ENCODE measurements at places on chromosomes 1 and 21.

- DNase-seq = no peak
Measured at GRCh38 chr1:225954753-225955152, 13.7 kb upstream of the LEFTY2 start.

GRCh38 chr21:16082038-16082816, 352.4 kb downstream of the USP25 start:
- peak; percentile 50 for DNase-seq

- DNase-seq = peak; percentile 35
Measured at GRCh38 chr1:95013950-95014574, 58.7 kb downstream of the ALG14 start.

GRCh38 chr1:67688526-67689219, 3.7 kb downstream of the GADD45A start:
- DNase-seq = no peak

DNA sequence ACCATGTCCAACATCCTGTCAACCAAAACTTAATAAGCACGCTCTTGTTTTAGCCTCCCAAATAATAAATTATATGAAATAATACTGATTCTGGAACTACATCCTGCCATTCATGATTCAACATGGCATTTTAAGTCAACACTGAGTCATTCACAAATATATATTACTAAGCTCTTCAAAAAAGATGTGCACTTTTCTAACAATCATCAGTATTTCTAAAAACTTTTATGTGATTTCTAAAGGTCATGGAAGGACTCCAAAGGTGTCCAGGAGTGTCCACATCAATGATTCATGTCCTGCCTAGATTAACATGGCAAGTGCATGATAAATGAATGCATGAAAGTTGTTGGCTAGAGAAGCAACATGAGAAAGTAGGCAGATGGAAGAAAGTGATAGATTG, 51.6 kb downstream of the NEGR1 start:
- peak; percentile 70 for DNase-seq

- DNase-seq = no peak
Measured at GRCh38 chr21:40829791-40830190, 17.2 kb downstream of the DSCAM start.

GRCh38 chr1:192261476-192261875, 55.3 kb upstream of the RGS21 start:
- no peak for DNase-seq

DNA sequence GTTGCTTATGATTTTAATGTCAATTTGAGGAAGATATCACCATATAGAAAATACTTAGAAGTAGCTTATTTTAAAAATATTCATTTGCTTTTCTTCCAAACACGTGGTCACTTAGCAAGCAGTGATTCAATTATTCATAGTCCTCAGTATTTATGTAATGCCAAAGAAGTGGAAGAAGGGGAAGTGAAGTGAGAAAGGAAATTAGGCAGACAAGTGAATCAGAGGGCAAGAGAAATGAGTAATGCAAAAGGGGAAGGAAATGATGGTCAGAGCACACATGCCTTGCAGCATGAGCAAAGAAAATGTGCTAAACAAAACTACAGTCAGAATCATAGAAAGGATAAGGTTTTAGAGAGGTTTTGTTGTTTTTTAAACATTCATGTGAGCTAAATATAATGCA, 31.8 kb downstream of the SDCCAG8 start:
- peak; percentile 96 for DNase-seq

DNA sequence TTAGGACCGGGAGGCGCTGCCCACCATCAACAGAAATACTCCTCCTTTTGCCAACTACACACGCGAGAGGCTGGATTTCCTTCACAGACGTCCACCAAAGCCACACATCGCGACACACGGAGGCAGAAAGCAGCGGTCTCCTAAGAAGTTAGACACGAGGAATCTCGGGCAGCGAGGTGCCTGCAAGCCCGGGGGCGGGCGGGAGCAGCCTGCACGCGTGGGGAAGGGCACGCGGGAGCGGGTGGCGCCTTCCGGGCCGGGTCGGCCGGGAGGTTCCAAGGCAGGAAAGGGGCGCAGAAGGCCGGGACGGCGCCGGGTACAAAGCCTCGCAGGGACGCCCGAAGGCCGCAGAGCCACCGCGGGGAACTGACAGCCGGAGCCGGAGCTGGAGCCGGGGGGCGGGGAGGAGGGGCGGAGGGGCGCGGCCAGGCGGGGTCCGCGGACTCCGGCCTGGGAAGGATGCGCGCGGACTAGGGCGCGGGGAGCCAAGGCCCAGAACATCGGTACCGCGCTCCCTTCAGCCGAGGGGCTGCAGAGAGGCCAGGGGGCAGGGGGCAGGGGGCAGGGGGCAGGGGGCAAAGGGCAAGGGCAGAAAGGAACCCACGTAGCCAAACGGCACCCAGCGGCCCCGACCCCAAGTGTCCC, 722 bp downstream of the NPHP4 start:
- DNase-seq = peak; percentile 27

DNA sequence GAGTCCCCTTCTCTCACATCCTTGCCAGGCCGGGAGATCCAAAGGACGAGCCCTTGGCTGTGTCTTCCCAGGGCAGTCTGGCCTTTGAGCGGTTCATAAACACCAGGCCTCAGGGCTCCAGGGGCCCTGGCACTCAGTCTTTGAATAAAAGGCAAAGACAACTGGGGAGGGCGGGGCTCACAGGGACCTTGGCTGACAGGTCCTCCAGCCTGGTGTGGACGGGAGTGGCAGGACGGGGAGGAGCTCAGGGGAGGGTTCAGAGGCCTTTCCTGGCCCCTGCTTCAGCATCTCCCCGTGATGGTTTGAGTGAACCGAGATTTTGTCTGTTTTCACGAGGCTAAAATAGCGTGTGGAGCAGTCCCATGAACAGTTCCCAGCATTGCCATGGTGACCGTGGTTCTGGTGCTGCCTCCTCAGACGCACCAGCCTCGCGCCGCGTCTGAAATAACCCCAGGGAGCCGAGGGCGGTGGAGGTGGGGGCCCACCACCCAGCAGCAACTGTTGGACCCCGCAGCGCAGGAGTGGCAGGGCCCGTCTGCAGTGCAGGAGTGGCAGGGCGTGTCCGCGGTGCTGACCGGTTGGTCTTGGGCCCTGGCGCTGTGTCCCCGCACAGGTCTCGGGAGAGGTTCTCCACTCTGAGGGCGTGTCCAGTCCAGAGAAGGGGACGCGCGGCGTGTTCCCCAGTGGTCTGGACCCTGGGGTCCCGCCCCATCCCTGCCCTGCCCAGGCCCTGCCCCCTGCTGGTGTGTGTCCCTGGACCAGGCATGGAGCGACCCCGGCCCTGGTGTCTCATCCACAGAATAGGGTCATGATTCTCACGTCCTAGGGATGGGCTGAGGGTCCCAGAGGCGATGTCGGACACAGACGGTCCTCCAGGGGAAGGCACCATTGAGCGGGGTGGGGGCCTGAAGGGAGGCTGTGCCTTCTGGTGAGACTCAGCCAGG, 7.1 kb upstream of the PRKCZ start:
- DNase-seq = no peak

- no peak for DNase-seq
Measured at GRCh38 chr1:231068762-231069161, 28.7 kb upstream of the FAM89A start.

DNA sequence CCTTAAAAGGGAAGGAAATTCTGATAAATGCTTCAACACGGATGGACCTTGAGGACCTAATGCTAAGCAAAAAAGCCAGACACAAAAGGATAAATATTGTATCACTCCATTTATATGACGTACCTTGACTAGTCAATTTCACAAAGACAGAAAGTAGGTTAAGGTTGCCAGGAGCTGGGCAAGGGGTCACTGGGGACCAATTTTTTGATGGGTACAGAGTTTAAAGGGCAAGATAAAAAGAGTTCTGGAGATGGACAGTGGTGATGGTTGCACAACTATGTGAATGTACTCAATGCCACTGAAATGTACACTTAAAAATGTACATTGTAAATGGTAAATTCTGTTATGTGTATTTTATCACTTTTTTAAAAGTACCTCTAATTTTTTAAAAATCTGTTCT, 32.1 kb upstream of the SLAMF9 start:
- no peak for DNase-seq

- DNase-seq = peak; percentile 34
Measured at GRCh38 chr1:24415910-24416665, 486 bp downstream of the NIPAL3 start.

- DNase-seq = no peak
Measured at GRCh38 chr1:178875936-178876335, 5.1 kb upstream of the ANGPTL1 start.

DNA sequence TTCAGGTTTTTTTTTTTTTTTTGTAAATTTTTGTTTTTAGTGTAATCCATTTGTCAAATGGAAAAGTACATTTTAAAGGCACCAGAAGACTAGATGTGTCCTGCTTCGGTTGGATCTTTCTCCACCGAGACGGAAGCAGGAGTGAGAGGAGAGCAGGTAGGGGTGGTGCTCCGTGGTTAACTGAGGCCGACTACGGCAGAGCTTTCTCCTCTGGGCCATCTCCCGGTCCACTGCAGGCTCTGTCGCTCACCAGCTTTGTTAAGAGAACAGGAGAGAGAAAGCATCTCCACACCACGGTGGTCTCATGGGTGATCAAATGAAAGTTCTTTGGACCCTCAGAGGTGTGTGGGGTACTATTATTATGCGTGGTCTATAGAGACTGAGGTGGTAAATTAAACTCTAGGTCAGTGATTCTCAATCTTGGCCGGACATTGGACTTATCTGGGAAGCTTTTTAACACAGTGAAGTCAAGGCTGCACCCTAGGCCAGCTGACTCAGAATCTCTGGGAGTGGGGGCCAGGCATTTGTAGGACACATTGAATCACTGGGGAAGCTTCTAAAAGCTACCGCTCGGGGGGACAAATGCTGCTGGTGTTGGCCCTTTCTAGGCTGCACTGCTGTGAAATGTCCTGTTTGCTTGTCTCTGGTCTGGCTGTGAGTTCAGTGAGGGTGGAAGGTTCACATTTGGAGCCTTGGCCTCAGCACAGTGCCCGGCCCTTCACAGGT, 25.0 kb downstream of the ABCA4 start:
- DNase-seq = no peak

DNA sequence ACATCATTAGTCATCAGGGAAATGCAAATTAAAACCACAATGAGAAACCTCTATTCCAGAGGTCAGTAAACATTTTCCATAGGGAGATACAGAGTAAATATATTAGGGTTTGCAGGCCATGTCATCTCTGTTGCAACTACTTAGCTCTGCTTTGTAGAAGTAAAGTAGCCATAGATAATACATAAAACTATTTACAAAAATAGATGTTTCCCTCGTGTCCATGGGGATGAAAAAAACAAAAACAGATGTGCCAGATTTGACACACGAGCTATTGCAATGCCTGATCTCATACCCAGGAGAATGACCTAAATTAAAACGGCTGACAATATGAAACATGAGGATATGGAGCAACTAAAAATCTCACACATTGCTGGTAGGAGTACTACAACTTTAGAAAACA, 17.3 kb downstream of the LTN1 start:
- peak; percentile 72 for DNase-seq

- peak; percentile 51 for DNase-seq
Measured at GRCh38 chr1:55244476-55245099, 29.4 kb upstream of the USP24 start.

- DNase-seq = no peak
Measured at GRCh38 chr21:29125191-29125590, 5.3 kb upstream of the MAP3K7CL start.

- DNase-seq = peak; percentile 10
Measured at GRCh38 chr1:190022709-190023108, 455.0 kb downstream of the BRINP3 start.

DNA sequence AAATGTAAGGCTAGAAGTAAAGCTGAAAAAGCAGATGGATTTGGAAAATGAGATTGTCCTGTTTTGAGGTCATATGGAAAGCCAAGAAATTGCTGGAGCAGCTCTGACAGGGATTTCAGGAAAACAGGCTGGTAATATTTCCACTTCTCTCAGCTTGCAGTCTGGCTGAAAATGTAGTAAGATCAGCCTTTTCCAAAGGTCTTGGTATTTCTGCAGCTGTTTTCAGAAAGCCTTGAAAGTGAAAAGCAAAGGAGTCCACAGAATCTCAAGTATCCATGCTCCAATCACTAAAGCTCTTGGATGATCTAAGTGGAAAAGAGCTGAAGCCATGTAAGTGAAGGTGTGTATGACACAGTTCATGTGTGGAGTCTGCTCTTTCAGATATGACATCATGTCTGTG, 41.6 kb upstream of the APOBEC4 start:
- no peak for DNase-seq

DNA sequence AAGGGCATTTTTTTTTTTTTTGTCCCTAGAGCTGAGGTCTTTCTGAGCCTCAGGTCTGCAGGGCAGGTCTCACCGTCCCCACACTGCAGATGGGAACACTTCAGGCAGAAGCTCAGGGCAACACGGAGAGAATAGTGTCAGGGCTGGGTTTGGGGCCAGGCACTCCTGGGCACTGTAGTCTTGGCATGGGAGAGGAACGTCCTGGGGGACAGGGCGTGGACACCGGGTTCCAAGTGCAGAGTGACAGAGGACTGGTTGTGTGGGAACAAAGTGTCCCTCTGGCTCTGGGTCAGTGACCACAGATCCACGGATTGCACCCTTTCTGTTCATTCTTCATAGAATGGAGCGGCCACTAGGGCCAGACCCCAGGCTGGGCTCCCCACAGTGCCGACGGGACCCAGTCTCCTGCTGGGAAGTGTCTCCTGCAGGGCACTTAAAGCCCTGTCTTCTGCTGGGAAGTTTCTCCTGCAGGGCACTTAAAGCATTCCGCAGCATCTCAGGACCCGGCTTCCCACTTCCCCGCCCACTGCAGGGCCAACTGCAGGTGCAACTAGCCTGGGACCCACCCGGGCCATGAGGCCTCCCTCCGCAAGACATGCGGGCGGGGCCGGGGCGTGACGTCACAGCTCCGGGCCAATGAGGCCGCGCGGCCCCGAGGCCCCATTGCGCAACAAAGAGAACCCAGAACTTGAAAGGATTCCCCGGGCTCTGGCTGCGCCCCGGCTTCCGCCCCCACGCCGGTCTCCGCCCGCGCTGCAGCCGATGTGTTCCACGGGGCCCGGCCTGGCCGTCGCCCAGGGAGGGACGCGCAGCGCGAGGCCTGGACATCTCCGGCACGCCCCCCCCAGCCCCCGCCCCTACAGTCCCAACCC, 1.2 kb downstream of the GPR153 start:
- peak; percentile 84 for DNase-seq

DNA sequence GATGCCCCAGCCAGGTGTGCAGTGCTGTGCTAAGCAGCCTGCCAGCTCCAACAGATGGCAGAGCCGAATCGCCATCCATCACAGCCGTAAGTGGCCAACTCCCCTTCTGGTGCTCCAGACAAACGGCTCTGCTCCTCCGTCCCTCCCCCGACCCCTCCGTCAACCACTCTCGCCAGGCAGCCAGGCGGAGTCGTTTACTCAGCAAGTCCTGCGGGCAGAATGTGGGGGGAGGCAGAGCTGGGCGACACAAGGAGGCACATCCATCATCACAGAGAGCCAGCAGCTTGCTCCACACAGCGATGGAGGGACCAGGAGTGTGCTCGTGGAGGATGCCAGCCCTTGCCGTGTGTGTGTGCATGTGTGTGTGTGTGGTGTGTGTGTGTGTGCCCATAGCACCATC, 206.6 kb upstream of the GRIK3 start:
- no peak for DNase-seq

GRCh38 chr1:70290218-70290617, 64.3 kb downstream of the ANKRD13C start:
- DNase-seq = peak; percentile 74

- DNase-seq = no peak
Measured at GRCh38 chr1:186418503-186418902, 42.4 kb downstream of the PDC start.

- no peak for DNase-seq
Measured at GRCh38 chr1:236122176-236122575, 20.2 kb upstream of the GPR137B start.
